Esophagus (tissue), 2 donors: ENCODE measurements at places on chromosomes 5 and 9. TPM values are rescaled to one million over a fixed set of nuclear protein-coding genes. Genes with fewer than 3 reads are reported as not detected.

Gene IFNA1
- polyA plus RNA-seq = not detected

Gene IRX1
- polyA plus RNA-seq = 0.13 TPM

Gene BARHL1
- polyA plus RNA-seq = not detected

Gene NR4A3
- 0.33 TPM for polyA plus RNA-seq

Gene PCDHB15
- polyA plus RNA-seq = 0.80 TPM

Gene TEX48
- not detected for polyA plus RNA-seq

Gene IL7R
- polyA plus RNA-seq = 2.5 TPM

Gene SPATA31C1
- polyA plus RNA-seq = not detected

Gene FYB1
- polyA plus RNA-seq = 0.86 TPM

Gene DDX4
- polyA plus RNA-seq = not detected

Gene F12
- polyA plus RNA-seq = 33.5 TPM

Gene SPATA31E1
- polyA plus RNA-seq = not detected

Gene PCDHAC2
- 0.06 TPM for polyA plus RNA-seq

Gene FGFR4
- polyA plus RNA-seq = 1.3 TPM

Gene DOCK2
- polyA plus RNA-seq = 1.2 TPM

Gene LIX1
- polyA plus RNA-seq = not detected

Gene PCDH12
- polyA plus RNA-seq = 0.16 TPM

Gene GRXCR2
- polyA plus RNA-seq = 0.02 TPM

Gene PCDHGB2
- polyA plus RNA-seq = 0.20 TPM

Gene IL3
- polyA plus RNA-seq = not detected

Gene ZFP2
- 0.86 TPM for polyA plus RNA-seq

Gene KIF4B
- not detected for polyA plus RNA-seq

Gene IRX2
- polyA plus RNA-seq = 2.1 TPM

Gene ANKRD34B
- polyA plus RNA-seq = not detected

Gene NUP214
- 22.3 TPM for polyA plus RNA-seq

Gene PKD2L2
- not detected for polyA plus RNA-seq

Gene PCDHA9
- 0.02 TPM for polyA plus RNA-seq

Gene OR2K2
- not detected for polyA plus RNA-seq

Gene TAS2R1
- polyA plus RNA-seq = not detected

Gene TLR4
- 0.47 TPM for polyA plus RNA-seq

Gene IL4
- polyA plus RNA-seq = not detected

Gene APBA1
- 0.82 TPM for polyA plus RNA-seq

Gene HMCN2
- 4.1 TPM for polyA plus RNA-seq

Gene SH3PXD2B
- 4.5 TPM for polyA plus RNA-seq

Gene ATG12
- polyA plus RNA-seq = 19.5 TPM

Gene CDX1
- not detected for polyA plus RNA-seq

Gene SLC6A18
- polyA plus RNA-seq = not detected

Gene FRRS1L
- 0.08 TPM for polyA plus RNA-seq

Gene PCDHA1
- polyA plus RNA-seq = not detected

Gene GPR150
- polyA plus RNA-seq = 0.05 TPM

Gene ADGRD2
- not detected for polyA plus RNA-seq

Gene HTR4
- 0.20 TPM for polyA plus RNA-seq

Gene SLC36A3
- polyA plus RNA-seq = not detected

Gene PAEP
- not detected for polyA plus RNA-seq

Gene PCA3
- 0.06 TPM for polyA plus RNA-seq
